ENCODE measurements at places on chromosomes 4 and X.

DNA sequence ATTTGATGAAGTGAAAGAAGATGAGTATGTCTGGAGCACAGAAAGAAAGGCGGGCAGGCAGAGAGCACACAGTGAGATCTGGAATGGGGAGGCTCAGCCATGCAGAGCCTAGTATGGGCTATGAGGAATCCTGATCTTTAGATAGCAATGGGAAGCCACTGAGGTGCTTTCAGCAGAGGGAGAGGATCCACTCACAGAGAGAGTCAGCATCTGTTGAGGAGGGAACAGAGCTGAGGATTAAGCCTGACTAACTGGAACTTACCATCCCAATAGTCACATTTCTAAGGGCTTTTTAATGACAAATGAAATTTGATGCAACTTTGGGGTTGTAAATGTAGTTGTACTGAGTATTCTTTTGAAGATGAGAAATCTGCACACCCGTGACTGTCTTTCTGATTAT lies 20.6 kb upstream of the FGFBP2 start:
- DNase-seq, result no peak

DNA sequence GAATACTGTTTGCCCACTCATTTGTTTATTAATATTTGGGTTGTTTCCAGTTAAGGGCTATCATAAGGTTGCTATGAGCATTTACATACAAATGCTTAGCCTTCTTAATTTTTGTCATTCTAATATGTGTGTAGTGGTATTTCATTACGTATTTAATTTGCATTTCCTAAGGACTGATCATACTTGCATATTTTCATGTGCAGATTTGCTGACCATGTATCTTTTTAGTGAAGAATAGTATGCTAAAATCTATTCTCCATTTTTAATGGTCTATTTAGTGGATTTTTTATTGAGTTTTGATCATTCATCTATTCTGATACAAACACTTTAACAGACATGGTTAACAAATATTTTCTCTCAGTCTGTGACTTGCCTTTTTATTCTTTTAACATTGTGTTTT lies 949.5 kb downstream of the RAB28 start:
- DNase-seq, result no peak

DNA sequence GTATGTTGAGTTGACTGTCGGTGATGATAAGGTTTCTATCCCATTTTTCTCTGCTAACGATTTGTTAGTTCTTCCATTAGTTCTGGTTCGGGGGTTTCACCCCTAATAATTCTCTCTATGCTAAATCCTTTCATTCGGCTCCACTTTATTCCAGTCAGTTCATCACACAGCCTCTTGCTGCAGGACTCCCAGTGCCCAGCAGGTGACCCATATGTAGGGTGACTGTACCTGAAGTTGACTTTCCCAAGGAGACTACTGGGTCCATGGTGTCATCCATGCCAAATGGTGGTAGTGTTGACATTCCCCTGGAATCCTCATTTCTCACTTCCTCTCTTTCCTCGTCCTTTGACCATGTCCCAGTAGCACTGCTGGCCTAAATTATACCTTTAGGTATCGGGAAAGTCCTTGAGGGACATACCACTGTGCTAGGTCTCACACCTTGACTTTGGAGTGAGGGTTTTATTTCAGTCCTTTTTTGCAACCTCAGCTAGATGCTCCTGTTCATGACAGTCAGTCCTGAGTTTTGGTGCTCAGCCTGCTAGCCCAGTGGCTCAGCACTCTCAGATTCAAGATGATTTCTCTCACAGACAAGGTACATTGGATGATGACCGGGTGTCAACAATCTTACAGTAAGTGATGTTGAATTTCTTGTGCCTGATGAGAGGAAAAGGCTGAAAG lies 105.1 kb upstream of the ARHGAP24 start:
- DNase-seq, result no peak

DNA sequence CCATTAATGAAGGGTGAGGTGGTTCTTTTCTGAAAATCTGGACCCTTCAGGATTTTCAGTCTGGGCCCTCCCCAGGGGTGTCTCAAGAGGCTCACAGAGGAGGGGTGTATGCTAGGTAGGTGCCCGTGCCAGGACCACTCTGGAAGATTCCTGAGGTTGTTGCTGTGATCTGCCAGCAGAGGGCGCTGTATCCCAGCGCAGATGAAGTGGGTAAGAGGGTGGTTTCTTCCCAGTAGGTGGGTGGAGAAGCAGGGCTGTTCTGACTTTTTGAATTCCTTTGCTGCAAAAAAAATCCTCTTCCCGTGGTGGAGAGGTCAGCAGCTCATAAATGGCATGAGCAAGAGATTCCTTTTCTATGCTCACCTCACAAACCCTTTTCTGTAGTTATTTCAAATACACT lies 51.1 kb downstream of the SCML1 start:
- DNase-seq, result peak; percentile 43

DNA sequence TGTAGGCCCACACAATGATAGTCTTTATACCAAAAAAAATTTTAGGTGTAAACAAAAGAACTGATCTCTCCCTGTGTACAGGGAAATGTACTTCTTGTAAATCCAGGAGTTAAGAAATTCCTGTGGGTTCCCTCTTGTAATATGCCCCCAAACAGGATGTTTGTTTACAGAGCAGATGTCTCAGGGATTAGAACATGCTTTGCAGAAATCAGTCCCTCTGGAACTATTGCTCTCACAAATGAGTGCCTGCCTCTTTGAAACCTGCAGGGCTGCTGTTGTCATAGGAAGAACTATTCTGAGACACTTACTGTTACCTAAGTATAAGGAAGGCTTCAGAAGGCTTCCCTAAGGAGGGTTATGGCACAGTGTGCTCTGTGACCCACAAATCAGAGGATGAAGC lies 35.6 kb downstream of the PAK3 start:
- DNase-seq, result no peak

GRCh38 chr4:22435652-22436051 lies 80.2 kb downstream of the ADGRA3 start:
- DNase-seq, result no peak

- DNase-seq, result no peak
Measured at GRCh38 chr4:25749150-25749794, 93.6 kb downstream of the SLC34A2 start.

- DNase-seq, result no peak
Measured at GRCh38 chr4:175413561-175413960, 398.5 kb downstream of the GPM6A start.

DNA sequence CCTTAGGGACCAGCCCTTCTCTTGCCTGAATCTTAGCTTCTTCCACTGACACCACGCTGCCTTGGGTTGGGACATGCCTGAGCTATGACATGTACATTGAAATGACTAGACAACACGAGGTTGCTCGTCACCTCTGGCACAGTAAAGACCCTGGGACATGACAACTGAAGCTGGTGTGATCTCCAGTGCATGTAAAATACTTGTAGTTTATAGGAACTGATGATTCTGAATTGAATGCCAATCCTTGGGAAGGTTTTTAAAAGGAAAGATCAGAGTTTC lies 100.7 kb upstream of the PGRMC2 start:
- no peak for DNase-seq

- no peak for DNase-seq
Measured at GRCh38 chrX:139825618-139826017, 107.2 kb downstream of the ATP11C start.

DNA sequence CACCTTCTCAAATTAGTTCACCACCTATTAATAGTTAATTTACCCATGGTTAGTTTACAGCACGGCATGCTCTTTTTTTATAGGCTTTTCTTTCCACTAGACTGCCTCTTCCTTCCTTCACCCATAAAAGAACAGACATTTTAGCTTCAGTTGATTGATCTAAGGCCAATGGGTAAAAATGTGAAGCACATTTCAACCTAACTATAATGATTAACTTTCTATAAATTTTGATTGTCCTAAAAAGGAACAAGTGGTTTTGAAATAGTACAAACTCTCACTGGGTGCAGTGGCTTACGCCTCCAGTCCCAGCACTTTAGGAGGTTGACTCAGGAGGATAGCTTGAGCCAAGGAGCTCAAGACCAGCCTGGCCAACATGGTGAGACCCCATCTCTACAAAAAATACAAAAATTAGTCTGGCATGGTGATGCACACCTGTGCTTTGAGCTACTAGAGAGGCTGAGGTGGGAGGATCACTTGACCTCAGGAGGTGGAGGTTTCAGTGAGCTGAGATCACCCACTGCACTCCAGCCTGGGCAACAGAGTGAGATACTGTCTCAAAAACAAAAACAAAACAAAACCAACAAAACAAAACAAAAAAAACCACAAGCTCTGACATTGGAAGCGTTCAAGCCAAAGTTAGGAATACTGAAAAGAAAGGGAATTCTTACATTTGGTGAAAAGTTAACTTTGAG lies 89.9 kb upstream of the FAT1 start:
- no peak for DNase-seq

All from testis (tissue), 5 donors.